Cerebellar cortex (tissue), 1 donor: ENCODE measurements at places on chromosomes 5 and 9.

DNA sequence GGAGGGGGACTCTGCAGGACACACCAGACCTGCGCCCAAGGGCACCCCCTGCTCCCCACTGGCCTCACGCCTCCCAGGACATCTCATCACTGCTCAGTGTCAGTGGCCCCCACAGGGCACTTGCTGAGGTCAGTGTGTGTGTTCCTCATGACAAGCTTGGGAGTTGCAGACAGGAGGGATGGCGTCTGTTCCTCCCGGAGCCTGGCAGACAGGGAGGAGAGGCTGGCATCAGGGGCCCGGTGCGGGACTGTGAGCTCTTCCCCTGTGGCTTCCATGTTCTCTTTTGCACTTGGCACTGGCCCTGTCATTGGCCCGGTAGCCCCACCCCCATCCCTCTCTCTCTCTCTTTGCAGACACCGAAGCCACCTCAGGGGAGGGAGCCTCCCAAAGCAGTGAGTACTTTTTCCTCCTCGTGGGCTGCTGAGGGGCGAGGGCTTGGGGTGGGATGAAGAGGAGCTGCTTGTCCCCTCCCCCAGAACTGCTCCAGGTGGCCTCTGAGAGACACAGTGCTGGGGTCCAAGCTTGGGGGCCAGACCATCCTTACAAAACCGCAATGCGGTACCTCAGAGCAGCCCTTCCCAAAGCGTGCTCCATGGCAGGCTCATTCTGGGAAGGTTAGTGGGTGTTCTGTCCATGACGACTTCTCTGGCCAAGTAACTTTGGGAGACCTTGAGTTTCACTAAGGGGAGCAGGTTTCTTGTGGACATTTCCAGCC, 75.7 kb downstream of the AMBP start:
- DNase-seq: no peak

GRCh38 chr5:133705331-133705730, 93.0 kb upstream of the FSTL4 start:
- DNase-seq: no peak

- DNase-seq: no peak
Measured at GRCh38 chr9:113012492-113012891, 500 bp upstream of the ZNF883 start.

- DNase-seq: no peak
Measured at GRCh38 chr9:98862936-98863335, 55.5 kb downstream of the GALNT12 start.

- no peak for DNase-seq
Measured at GRCh38 chr5:94847019-94847418, 228.6 kb downstream of the SLF1 start.

GRCh38 chr9:124045076-124045829, 33.7 kb downstream of the LHX2 start:
- DNase-seq: no peak

GRCh38 chr9:120436983-120437475, 142.9 kb downstream of the CDK5RAP2 start:
- DNase-seq: no peak

- DNase-seq: no peak
Measured at GRCh38 chr9:133968966-133969617, 23.0 kb downstream of the VAV2 start.

DNA sequence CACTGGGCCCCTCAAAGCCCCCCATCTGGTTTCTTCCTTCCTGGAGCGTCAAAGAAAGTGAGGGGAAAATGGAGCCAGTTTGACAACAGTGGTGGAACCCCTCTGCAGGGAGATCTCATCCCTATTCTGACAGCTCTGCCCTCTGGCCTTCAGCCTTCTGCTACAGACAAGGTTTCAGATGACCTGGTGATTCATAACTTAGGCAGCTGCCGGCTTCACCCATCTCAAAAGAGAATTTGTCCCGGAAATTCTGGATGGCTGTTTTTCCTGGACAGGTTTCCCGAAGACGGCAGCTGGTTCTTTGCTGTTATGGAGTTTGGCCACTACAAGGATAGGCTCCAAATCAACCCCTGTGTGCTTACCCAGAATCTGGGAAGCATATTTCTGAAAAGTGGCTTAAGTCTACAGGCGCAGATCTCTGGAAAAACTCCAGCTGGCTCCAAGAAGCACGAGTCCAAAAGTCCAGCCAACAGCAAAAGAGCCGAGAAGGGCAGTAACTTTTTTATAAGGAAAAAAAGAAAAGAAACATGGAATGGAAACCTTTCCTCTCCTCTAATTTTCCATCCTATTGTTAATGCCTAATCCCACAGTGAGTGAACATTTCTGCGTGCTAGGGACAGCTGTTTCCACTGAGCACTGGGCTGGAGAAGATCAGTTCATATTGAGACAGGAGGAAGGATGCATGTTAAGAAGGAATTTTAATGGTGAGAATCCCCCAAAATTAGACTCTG, 54.5 kb downstream of the ZNF366 start:
- DNase-seq: no peak

GRCh38 chr9:137611623-137612609, 6.4 kb downstream of the ARRDC1 start:
- DNase-seq: no peak

GRCh38 chr5:126192226-126192625, 231.0 kb upstream of the GRAMD2B start:
- DNase-seq: no peak
